ENCODE measurements at places on chromosomes 2 and 18.

- DNase-seq, result no peak
These were observed 138.2 kb downstream of the ZNF236 start for GRCh38 chr18:76960528-76961035.

DNA sequence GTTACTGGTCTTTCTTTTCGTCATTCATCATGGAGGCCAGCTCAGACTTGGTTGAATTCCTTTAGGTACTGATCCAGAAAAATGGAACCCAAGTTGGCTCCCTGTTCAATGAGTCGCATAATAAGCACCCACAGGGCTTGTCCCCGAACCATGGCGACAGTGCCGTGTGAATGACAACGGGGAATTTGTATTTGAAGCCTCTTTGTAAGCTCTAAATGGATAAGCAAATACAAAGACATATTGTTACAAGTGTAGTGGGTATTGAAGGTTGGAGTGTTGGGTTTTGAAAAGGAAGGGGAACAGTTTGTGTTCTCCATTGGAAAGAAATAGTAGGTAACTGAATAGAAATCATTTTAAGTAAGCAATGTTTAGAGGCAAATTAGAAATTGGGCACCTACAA lies 288.9 kb downstream of the SLC4A3 start:
- DNase-seq, result no peak

DNA sequence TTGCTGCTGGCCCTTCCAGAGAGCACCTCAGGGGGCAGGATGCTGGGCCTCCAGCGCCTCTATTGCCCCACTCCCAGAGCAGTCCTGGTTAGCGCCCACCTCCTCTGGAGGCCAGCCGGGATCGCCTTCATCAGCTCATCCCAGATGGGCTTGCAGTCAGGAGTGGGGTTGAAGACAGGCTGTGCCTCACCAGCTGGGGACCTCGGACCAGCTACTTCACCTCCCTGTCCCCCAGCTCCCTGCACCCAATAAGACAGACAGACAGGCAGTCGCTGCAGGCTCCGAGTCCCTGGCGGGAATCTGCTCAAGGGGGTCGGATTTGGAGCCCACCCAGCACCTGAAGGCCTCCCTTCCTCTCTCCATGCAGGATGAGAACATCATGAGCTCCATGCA lies 18.9 kb upstream of the FAHD2A start:
- DNase-seq, result no peak

GRCh38 chr2:2523461-2524347 lies 192.6 kb upstream of the MYT1L start:
- no peak for DNase-seq

GRCh38 chr2:110869472-110870446 lies 137.4 kb downstream of the ACOXL start:
- no peak for DNase-seq

- no peak for DNase-seq
These were observed 21.3 kb upstream of the CD28 start for GRCh38 chr2:203685081-203685621.

- no peak for DNase-seq
These were observed 33.1 kb downstream of the LHCGR start for GRCh38 chr2:48722391-48722790.

DNA sequence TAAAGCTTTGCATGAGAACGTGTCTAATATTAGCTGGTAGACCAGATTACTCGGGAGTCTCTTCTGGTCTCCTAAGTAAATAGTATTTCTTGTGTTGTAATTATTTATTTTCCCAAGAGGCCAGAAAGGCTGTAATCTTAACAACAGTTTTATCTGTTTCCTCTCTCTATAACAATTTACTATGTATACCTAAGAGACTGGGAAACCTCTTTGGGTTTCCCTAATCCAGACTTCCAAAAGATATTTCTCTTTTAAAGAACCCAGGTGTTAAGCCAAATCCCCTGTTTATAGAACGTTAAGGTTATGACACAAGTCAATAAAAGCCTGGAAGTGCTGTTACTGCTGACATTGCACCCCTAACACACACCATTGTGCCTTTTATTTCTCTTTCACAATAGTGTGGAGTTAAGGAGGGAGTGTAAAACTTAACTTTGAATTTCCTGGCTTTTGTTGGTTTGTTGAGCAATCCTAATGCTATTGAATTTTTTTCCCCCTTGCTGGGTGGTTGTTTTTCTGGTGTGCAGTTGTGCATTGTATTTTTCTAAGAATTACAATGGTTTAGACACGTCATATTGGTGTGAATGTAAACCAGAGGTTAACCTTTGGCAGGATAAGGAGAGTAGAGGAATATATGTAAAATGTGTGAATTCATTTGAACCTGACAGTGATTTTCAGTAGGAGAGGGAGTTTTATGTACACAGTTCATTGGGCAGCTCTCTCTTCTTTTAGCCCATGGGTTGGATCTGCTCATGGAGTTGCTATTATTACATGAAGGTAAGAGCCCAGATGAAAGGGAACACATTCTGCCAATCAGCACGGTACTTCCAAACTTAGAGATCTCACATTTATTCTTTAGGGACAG lies 192.8 kb downstream of the MTX2 start:
- DNase-seq, result no peak

DNA sequence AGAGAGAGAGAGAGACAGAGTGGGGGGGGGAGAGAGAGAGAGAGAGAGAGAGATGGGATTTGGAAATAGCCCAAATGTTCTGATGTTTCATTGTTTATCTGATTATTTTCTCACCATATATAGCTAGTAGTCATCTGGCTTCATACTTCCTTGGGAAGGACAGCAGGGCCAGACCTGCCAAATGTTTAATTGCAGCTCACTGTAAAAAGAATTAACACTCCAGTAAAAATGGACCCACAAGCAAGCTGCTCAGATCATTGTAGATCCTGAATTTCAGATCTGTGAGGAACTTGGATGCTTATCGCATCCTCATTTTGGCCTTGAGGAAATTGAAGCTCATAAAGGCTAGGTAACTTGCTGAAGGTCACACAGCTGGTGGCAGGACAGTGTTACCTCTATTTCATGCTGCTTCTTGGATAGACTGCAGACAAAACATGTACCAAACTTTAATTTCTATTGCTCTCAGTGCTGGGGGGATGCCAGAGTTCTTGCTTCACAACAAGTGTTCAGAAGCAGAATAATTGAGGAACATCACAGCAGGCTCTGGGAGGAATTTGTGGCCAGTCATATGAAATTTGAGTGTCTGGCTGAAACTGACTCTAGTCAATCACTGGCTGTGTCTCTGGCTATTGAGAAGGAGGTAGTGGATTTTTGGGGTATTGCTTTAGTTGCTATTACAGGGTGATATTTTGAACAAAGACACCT lies 223.5 kb downstream of the PIK3C3 start:
- DNase-seq, result no peak

DNA sequence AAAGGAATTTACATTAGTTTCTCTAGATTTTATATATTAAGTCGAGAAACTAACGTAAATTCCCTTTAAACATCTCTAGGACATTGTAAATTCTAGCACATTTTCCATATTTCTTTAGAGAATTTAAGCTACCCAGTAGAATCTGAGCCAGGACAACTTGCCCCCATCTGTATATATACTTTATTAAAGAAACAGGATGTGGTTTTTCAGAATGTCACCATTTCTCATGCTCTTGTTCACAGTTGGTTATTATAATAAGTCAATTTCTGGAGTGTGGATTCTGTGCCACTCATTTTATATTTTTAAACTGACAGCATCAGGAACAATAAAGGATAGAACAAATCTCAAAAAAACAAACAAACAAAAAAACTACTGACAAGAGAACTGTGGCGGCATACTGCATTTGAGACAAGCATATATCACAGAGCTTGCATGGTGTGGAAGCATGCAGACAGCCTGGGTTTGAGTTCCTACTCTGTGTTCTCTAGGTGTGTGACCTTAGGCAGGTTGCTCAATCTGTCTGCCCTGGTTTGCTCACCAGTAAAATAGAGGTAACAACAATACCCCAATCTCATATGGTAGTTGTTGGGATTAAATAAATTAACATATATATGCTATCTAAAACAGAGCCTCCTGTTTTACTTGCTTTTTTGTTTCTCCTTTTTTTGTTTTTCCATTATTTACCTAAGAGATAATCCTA lies 61.4 kb upstream of the DNER start:
- DNase-seq, result no peak

All from stimulated activated CD8-positive, alpha-beta memory T cell treated with anti-CD3 and anti-CD28 coated beads, Interleukin-7, amount 100 ng/mL, for 1 hour (primary cell).